ENCODE measurements at places on chromosomes 2 and 18. TPM values are rescaled to one million over a fixed set of nuclear protein-coding genes. Genes with fewer than 3 reads are reported as not detected.

Gene RBM44
- total RNA-seq, result 0.33 TPM

Gene DSEL
- 11.5 TPM for total RNA-seq

Gene MYOM1
- 0.11 TPM for total RNA-seq

Gene INO80B
- total RNA-seq, result 13.1 TPM

Gene SCN2A
- total RNA-seq, result not detected

Gene ABCG8
- total RNA-seq, result not detected

Gene UGT1A4
- not detected for total RNA-seq

Gene ABCG5
- total RNA-seq, result not detected

Gene RSAD2
- 0.66 TPM for total RNA-seq

DNA sequence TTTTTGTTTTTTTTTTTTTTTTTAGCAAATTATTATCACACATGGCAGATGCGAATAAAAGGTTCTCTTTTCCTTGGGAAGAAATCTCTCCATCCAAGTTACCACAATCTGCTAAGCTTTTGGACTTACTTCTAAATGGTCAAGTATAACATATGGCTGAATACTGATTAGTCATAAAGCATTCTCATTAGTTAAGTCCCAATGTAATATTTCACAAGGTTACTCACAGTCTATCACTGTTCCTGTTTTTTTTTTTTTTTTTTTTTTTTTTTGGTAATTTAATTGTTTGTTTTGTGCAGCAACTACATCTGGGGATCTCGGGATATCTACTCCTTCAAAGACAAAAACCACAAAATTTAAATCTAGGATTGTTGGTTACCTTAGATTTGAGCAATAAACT lies 771.7 kb downstream of the CPS1 start:
- no peak for DNase-seq

- no peak for DNase-seq
These were observed 202.0 kb upstream of the SLC14A2 start for GRCh38 chr18:45413180-45413836.

DNA sequence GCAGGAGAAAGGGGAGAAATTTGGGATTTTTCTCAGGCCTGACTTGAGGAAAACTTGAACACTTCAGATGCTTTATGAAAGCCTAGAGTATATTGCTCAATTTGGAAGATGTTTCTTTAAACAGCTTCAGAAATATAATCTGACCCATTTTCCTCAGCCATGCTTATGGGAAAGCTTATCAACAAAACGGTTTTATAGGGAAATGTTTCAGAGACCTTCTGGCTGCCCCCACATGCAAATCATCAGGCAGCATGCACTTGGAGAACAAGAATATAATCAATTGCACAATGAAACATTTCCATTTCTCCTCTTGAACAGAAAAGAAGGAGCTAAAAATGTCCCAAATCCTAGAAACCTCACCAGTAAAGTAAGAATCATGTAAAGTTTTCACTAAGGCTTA lies 411.2 kb upstream of the ETAA1 start:
- DNase-seq, result no peak

- no peak for DNase-seq
These were observed 214.4 kb upstream of the DSEL start for GRCh38 chr18:67730886-67731285.

- no peak for DNase-seq
These were observed 36.6 kb upstream of the PRLH start for GRCh38 chr2:237529452-237530402.

- no peak for DNase-seq
These were observed 22.5 kb downstream of the C1QL2 start for GRCh38 chr2:119136093-119136492.

DNA sequence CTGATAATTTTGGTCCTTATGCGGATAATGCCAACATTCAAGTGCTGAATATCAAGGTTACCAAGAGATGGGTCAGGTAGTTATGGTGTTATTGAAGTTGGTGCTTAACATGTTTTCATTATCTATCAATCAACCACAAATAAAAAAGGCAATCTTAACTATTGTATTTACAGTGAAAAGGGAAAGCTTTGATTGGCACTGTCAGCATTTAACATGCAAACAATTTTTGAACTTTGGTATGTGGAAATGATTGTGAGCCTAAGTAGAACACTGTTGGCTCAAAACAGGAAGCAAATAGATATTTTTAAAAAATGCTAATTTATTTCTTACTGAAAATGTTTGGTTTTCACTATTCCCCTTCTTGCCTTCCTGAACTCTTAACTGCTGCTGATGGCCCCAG lies 21.9 kb downstream of the APLF start:
- no peak for DNase-seq

GRCh38 chr2:61832183-61832841 lies 21.5 kb downstream of the FAM161A start:
- DNase-seq, result no peak

- DNase-seq, result no peak
These were observed 99.5 kb downstream of the DCC start for GRCh38 chr18:52439457-52439856.

DNA sequence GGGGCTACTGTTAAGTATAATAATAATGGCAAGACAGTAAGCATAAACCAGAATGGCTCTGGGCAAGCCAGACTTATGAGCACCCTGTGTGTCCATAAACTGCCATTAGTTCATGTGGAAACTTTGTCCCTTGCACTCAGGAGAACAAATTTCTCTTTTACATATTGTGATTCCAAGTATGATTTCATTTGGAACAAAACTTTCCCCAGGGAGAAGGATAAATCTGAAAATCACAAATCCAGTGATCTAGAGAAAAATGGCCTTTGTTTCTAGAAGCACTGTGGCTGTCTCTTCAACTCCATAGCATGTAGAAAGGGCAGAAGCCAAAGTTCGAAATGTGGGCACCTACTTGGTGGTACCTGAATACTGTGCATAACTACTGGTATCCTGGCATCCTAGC lies 823.7 kb upstream of the SOX11 start:
- no peak for DNase-seq

DNA sequence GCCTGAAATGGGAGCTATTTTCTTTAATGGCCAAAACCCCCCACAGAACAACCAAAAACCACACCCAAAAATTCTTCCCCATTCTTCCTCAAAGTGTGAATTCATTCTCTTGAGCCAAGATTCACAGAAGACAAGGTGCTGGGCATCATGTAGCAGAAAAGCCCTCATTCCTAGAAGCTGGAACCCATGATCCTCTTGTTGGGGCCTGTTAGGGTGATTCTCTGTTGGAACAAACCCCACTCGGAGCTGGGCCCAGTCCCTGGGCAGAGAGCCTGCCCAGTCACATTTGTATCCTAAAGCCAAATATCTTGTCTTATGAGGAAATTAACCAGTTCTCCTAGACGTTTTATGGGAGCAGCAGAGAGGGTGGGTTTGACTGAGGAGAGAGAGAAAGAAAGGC lies 22.8 kb upstream of the VPS4B start:
- DNase-seq, result no peak

DNA sequence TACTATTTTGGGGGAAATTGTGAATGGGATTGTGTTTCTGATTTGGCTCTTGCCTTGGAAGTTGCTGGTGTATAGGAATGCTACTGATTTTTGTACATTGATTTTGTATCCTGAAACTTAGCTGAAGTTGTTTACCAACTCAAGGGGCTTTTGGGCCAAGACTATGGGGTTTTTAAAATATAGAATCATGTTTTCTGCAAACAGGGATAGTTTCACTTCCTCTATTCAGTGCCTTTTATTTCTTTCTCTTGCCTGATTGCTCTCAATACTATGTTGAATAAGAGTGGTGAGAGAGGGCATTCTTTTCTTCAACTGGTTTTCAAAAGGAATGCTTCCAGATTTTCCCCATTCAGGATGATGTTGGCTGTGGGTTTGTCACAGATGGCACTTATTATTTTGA lies 1383.8 kb upstream of the ACVR2A start:
- no peak for DNase-seq

GRCh38 chr2:219419331-219420197 lies 1.4 kb downstream of the DES start:
- DNase-seq, result no peak

- no peak for DNase-seq
These were observed 15.4 kb upstream of the CAVIN2 start for GRCh38 chr2:191862156-191862775.

- no peak for DNase-seq
These were observed at the start of gene CYRIA for GRCh38 chr2:16665748-16666448. TSS of gene CYRIA (minus strand) at chr2:16665834. CDS start at chr2:16588119, 77,715 bp downstream.

- DNase-seq, result no peak
These were observed 732 bp upstream of the ANXA4 start for GRCh38 chr2:69741229-69741574.

- no peak for DNase-seq
These were observed 17.5 kb upstream of the BIN1 start for GRCh38 chr2:127124426-127124825.

GRCh38 chr2:101736233-101736632 lies 38.7 kb downstream of the MAP4K4 start:
- DNase-seq, result no peak

- DNase-seq, result no peak
These were observed 114.4 kb downstream of the GALNT3 start for GRCh38 chr2:165679621-165680020.

DNA sequence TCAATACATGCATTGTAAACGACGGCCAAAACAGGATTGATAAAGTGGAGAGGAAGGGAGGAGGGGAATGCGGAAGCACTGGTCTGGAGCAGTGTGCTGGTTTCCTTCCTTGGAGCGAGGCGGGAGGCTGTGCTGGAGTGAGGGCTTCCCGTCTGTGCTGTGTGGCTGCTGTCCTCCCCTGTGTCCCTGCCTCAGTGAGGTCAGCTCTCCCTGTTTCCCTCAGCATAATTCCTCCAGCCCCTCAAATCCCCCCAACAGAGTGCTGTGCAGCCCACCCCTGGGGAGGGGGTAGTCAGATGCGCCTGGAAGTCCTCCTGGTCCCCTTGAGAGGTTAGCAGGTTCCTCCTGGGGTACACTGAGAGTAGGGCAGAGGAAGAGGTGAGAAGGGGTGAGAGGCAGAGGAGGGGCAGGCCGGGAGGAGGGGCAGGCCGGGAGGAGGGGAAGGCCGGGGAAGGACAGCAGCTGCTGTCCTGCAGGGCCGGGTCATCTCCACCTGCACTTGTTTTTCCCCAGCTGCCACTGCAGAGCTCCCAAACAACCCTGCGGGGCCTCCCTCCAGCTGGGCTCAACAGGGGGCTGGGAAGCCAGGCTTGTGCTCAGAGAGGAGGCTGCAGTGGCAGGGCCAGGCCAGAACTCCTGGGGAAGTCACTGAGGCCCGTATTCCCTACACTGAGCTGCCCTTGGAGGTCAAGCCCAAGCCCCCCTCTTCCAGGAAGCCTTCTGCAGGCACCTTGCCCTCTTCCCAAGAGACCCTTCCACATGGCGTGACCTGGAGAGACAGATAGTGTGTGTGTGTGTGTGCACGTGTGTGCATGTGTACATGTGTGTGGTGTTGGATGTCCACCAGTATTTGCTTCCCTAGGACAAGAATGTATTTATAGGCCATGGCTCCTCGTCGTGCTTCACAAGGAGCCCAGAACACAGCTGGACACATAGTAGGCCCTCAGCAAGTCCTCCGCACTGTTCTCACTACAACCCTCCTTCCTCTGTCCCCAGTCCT lies 13.2 kb upstream of the ATP6V1B1 start:
- DNase-seq, result no peak

GRCh38 chr18:35028536-35028935 lies 12.7 kb upstream of the MAPRE2 start:
- DNase-seq, result no peak
